ENCODE measurements at places on chromosomes 12 and 14.

- peak overlapping the region; percentile 51 for H3K4me3 ChIP-seq
- H3K4me1 ChIP-seq = peaks cover 18% of the 10 kb centered on the region
- no peaks in the 10 kb centered on the region for H3K36me3 ChIP-seq
- H3K27me3 ChIP-seq = peaks cover 2% of the 10 kb centered on the region
- H3K27ac ChIP-seq = peak overlapping the region; percentile 10
- DNase-seq = no peak
Observed at GRCh38 chr12:117334855-117335587, 26.4 kb downstream of the NOS1 start.

GRCh38 chr14:75578786-75579337 lies 442 bp downstream of the FLVCR2 start:
- no peak for DNase-seq
- H3K27me3 ChIP-seq = peaks cover 6% of the 10 kb centered on the region
- peaks cover 4% of the 10 kb centered on the region for H3K36me3 ChIP-seq
- H3K27ac ChIP-seq = no peak overlapping the region

DNA sequence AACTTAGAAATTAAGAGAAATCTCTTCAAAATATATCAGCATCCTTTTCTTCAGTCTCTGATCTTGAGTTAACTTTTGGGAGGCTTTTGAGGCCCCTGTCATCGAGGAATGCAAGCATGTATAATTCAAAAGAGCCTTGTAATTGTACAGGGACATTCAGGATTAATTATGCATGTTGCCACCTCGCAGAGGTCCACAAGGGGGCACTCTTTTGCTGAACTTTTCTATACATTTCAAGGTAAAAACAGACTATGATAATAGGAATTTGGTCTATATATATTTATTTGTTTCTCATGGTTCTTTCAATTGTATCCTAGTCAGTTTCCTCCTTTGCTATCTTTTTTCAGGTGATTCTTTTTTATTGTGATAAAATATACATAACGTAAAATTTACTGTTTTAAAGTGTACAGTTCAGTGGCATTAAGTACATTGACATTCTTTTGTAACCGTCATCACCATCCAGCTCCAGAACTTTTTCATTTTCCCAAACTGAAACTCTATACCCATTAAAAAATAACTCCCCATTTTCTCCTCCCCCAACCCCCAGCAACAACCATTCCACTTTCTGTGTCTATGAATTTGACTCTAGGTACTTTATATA lies 47.0 kb upstream of the SLC2A13 start:
- H3K4me1 ChIP-seq = peaks cover 12% of the 10 kb centered on the region
- no peak overlapping the region for H3K4me3 ChIP-seq
- H3K27me3 ChIP-seq = no peaks in the 10 kb centered on the region
- H3K27ac ChIP-seq = no peak overlapping the region
- no peaks in the 10 kb centered on the region for H3K36me3 ChIP-seq

- H3K4me3 ChIP-seq = no peak overlapping the region
- H3K36me3 ChIP-seq = no peaks in the 10 kb centered on the region
- H3K4me1 ChIP-seq = no peaks in the 10 kb centered on the region
Observed at GRCh38 chr12:115506822-115507559, 770.5 kb downstream of the MED13L start.

DNA sequence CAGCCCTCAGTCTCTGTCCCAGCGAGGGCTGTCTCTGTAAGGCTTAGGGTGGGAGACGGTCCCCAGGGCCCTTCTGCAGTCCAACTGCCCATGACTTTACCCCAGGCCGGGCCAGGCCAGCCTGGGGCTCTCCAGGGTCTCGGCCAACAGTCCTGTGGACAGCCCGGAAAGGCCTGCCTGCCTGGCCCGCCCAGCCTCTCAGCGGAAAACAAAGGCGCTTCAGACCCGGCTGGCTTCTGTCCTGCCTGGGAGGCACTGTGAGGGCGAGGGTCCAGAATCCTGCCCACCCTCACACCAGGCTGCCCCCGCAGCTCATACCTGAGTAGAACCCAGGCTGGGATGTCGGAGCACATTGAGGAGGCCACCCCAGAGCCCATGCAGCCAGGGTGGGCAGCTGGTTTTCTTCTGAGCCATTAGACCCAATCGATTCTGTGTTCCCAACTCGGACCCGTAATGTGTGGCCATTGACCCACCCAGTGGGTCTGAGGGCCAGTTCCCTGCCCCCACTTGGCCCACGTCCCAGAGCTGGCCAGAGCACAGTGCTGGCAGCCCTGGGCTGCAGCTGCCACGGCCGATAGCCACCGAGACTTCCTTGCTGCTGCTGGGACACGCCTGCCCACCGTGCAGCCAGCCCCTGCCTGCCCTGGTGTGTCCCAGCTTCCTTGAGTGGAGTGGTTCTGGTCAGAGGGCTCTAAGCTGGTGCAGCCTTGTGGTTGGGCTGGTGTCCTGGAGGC lies 1.6 kb downstream of the CRIP2 start:
- H3K36me3 ChIP-seq = no peaks in the 10 kb centered on the region
- peaks cover 13% of the 10 kb centered on the region for H3K27me3 ChIP-seq
- H3K4me3 ChIP-seq = peak overlapping the region; percentile 49
- H3K4me1 ChIP-seq = no peaks in the 10 kb centered on the region
- no peak overlapping the region for H3K27ac ChIP-seq

Data from glutamatergic neuron (in vitro differentiated cells).